Caudate nucleus (tissue), 63 donors: ENCODE measurements at places on chromosomes 4 and X.
A peak's percentile ranks its signal among the peaks of the same experiment; 100 is the strongest.

DNA sequence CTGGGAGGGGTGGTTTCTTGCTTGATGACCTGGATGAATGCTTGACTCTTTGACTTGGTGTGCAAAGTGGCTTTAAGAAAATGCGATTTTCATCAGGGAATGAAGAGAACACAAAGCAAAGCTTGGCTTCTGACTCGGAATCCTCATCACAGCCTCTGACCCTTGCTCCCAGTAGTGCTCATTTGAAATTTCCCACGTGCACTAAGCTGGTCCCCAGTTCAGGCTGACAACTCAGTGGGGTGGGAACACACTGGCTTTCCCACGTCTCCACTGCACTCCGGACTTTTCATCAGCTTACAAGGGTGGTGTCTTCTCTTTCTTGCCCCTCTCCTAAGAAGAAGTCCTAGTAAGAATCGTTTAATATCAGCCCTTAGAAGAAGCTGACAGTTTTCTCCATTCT lies 53.3 kb downstream of the HCCS start:
- DNase-seq: no peak

GRCh38 chr4:185020293-185020808 lies 2.1 kb downstream of the HELT start:
- DNase-seq: no peak

DNA sequence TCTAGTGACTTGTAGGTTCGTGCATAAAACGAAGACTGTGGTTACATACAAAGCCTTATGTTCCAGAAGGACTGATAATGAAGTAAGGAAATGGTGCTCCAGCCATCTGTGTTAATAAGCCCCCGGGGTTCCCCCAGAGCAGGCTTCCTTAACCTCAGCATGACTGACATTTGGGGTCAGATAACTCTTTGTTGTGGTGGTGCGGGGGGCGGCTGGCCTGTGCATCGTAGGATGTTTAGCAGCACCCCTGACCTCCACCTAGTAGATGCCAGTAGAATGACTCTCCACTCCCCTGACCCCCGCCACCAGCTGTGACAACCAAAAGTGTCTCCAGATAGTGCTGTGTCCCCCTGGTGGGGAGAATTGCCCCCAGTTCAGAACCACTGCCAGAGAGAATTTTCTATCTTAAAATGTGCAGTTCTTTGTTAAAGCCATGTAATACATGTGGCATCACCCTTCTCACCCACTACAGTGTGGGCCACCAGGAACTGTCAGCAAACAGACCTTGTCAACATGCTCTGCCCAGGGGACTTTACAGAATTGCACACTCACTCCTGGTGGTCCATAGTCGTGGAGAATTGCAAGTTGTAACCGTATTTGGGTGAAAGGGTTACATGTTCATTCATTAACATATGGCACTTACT lies 7.5 kb downstream of the SH3KBP1 start:
- no peak for DNase-seq

DNA sequence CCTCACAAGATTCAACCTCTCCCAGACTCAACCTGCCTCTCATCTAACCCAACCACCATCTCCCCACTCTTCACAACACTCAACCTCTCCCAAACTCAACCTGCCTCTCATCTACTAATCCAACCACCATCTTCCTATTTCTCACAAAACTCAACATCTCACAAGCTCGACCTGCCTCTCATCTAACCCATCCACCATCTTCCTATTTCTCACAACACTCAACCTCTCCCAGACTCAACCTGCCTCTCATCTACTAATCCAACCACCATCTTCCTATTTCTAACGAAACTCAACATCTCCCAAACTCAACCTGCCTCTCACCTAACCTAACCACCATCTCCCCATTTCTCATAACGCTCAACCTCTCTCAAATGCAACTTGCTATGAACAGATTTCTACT lies 29.8 kb downstream of the FAT1 start:
- no peak for DNase-seq

DNA sequence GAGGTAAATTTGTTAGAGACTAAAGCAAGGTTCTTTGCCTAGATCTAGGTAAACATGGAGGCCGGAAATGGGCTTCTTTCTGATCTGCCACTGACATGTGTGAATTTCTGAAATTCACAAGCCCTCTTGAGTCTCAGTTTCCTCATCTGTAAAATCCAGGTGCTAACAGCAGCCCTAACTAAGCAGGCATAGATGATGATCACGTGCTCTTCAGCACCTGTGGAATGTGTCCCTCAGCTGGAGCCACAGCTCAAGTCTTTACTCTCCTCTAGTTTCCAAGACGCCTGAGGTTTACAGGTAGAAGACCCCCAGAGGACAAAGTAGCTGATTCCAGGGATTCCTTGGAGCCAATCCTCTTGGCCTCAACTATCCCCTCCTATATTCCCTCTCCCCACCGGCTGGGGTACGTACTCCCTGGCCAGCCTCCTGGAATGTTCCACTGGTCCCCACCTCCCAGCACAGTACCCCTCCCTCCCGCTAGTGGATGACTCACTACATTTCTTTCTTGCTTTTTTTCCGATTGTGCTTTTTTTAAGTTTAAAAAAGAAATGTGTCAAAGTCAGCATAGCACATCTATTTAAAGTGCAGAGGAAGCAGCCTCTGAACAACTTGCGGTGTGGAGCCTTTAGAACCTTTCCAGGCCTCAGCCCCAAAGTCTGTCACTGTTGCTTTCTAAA lies 98.4 kb downstream of the PHKA2 start:
- no peak for DNase-seq

GRCh38 chr4:169260217-169260866 lies 10.4 kb downstream of the SH3RF1 start:
- no peak for DNase-seq

- peak; percentile 57 for DNase-seq
Observed at GRCh38 chrX:73562984-73563737, at the start of gene CHIC1. CHIC1 (plus strand) TSS chrX:73563197; CDS start chrX:73563285, 88 bp downstream.

DNA sequence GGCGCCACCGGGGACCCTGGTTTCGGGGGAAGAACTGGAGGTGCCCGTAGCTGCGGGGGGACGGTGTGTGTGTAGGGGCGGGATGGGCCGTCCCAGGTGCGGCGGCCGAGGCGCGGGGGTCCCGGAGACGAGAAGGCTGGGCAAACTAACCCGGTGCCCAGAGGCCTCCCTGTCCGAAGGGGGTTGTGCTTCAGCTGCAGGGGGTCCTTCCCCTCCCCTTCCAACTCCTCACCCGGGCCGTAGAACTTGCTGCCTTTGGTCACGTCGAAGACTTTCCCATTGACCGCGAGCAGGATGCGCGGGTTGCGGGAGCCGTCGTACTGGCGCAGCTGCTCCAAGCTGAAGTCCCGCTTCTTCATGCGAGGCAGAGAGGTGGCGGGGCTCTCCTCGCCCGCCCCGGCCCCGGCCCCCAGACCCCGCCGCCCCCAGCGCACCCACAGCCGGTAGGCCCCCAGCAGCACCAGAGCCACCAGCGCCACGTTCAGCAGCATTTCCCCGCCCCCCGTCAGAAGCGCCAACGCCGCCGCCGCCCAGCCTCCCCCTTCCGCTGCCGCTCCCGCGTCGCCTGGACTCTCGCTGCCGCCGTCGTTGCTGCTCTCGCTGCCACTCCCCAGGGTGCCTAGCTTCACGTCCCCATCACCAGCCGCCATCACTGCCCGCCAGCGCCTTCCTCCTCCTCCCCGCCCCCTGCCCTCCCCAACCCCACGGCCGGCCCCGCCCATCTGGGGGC lies at the start of gene PGRMC2:
TSS of gene PGRMC2 (minus strand) at position 673 of the 730 bp plus-strand sequence. CDS start at position 650, 23 bp downstream.
- no peak for DNase-seq

DNA sequence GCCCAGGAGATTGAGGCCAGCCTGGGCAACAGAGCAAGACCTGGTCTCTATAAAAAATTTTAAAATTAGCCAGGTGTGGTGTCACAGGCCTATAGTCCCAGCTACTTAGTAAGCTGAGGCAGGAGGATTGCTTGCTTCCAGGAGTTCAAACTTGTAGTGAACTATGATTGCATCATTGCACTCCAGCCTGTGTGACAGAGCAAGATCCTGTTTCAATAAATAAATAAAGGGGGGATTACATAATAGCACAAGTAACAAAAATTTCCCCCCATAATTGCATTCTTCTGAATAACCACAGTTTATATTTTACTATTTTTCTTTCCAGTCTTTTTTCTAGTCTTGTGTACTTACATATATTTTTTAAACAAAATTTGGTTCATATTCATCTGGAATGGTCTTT lies 135.6 kb downstream of the CHIC2 start:
- DNase-seq: no peak

DNA sequence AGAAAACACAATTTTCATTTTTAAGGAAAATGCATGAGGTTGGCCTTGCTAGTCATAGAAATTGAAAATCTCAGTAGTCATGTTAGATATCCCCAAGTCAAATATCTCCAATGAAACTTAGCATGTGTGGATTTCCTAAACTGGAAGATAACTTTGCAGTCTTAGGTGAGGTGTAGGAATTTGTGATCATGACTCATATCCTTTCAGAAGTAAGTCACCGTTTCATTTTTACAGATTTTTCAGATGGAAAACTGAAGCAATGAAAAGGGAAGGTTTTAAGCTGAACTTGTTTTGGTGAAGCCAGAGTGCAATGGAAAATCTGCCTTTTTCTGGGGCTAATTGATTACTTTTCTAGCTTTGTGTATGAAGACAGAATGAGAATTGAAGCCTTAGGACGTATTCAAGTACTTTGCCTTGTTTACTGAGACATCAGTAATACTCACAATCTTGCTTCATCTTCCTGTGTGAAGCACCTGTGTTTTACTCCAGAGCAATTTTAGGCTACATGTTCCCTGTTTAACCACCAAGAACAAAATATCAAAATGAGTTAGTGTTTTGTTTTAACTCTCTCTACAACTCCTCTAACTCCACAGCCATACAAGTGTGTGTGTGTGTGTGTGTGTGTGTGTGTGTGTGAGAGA lies 1662.8 kb upstream of the ADGRL3 start:
- DNase-seq: no peak

- no peak for DNase-seq
Observed at GRCh38 chr4:8665406-8666360, 73.1 kb downstream of the CPZ start.

DNA sequence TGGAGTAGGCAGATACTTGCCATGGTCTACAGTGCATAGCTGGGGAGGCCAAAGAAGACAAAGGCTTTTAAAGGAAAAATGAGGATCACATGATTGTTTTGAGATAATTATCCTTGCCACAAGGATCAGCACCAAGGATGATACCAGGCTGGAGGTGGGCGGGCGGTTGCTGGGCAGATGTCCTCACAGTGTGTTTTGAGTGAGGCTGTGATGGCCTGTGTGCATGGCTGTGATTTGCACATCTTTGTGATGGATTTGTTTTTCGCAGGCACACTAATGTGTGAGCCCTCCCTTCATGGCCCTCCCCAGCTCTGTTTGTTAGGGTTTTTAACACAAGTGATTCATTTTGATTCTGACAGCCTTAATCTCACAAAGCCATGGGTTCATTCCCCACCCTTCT lies 46.8 kb downstream of the RGS12 start:
- no peak for DNase-seq

DNA sequence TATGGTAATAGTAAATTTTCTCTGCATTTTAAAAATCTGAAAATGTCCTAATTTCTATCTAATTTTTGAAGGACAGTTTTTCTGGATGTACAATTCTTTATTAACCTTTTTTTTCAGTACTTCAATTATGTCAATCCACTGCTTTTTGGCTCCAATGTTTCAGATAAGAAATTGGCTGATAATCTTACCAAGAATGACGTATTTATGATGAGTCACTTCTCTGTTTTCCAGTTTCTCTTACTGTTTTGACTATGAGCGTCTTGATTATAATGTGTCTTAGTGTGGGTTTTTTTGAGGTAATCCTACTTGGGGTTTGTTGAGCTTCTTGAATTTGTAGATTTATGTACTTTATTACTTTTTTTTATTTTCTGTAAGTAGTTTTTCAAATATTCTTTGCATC lies 47.2 kb downstream of the UGT2B11 start:
- DNase-seq: no peak

DNA sequence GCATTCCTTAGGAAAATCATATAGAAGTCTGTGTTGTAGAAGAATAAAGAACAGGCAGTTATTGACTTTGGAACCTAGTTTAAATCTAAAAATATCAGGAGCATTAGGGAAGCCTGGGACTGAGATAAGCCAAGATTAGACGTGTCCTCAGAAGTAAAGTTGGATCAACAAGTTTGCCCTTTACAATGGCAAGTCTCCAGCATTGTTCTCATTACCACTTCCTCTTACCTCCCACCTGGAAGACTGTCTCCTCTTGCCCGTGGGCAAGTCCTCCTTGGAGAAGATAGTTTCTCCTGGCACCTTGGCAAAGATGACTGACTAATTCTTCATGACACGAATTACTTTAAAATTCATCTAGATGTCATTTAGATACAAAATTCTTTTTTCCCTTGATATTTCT lies 37.8 kb downstream of the CNKSR2 start:
- DNase-seq: no peak

DNA sequence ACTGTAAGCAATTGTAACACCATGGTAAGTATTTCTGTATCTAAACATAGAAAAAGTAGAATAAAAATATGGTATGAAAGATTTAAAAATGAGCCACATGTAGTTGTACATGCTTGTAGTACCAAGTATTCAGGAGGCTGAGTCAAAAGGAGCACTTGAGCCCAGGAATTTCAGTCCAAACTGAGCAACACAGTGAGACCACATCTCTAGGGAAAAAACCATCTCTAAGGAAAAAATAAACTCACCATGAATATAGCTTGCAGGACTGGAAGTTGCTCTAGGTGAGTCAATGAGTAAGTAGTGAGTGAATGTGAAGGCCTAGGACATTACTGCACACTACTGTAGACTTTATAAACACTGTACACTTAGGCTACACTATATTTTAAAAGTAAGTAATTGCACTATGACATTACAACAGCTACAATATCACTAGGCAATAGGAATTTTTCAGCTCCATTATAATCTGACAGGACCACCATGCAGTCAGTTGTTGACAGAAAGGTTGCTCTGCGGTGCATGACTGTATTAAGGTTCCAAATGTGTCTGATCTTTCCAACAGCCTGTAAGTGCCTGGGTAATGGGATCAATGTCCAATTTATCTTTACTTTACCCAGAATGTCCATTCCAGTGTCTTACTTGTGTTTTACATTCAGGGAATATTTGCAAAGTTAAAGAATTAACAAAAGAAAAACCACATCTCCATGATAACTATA lies 28.9 kb upstream of the LRBA start:
- DNase-seq: no peak

DNA sequence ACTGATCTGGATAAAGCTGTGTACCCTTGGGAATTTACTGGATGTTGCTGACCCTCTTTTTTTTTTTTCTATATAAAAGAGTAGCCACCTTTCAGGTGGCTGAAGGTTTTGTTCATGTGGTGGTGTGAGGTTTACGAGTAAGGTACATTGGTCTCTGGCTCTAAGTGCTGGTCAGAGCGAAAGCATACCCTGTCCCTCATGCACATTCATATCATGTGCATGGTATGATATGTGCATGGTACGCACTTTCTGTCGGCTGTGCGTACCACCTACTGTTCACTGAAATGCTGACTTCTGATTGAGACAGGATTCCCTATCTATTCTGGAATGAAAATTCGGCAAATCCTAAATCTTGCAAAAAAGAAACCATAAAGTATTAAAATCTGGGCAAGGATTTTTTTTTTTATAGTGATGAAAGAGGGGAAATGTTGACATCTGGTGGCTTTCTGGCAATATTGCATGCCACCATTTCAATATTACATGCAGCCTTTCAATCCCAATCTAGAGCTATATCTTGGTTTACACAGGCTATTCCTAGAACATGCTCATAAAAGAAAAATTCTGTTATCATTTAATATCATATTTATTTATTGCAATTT lies 32.8 kb downstream of the FAM149A start:
- no peak for DNase-seq
